ENCODE measurements at places on chromosomes 16 and 17. TPM values are rescaled to one million over a fixed set of nuclear protein-coding genes. Genes with fewer than 3 reads are reported as not detected.

ETV4 gene
- 0.71 TPM for total RNA-seq

ZNF469 gene
- 0.46 TPM for total RNA-seq

TMC5 gene
- total RNA-seq = not detected

UMOD gene
- not detected for total RNA-seq

SRL gene
- not detected for total RNA-seq

GAS7 gene
- not detected for total RNA-seq

LDAF1 gene
- 6.8 TPM for total RNA-seq

ADGRG3 gene
- total RNA-seq = not detected

MPP3 gene
- total RNA-seq = not detected

RNF157 gene
- total RNA-seq = 107 TPM

ABCA6 gene
- 0.32 TPM for total RNA-seq

DRC3 gene
- total RNA-seq = not detected

TRIM65 gene
- total RNA-seq = 32.7 TPM

DHX58 gene
- total RNA-seq = 80.6 TPM

VAT1L gene
- not detected for total RNA-seq

SPATA22 gene
- total RNA-seq = 0.20 TPM

CA5A gene
- total RNA-seq = not detected

IST1 gene
- 184 TPM for total RNA-seq

ALOX15 gene
- not detected for total RNA-seq

SOX8 gene
- 0.17 TPM for total RNA-seq

KRTAP4-4 gene
- total RNA-seq = not detected

PROCA1 gene
- total RNA-seq = 7.1 TPM

KCNG4 gene
- total RNA-seq = not detected

C17orf50 gene
- total RNA-seq = not detected

THRA gene
- 1.8 TPM for total RNA-seq

GJC1 gene
- 1.3 TPM for total RNA-seq

KRT33B gene
- not detected for total RNA-seq

ATP2A3 gene
- total RNA-seq = 274 TPM

ITGAE gene
- total RNA-seq = 45.7 TPM

VTN gene
- total RNA-seq = 0.12 TPM

MARVELD3 gene
- total RNA-seq = not detected

RCVRN gene
- not detected for total RNA-seq

GID4 gene
- total RNA-seq = 9.3 TPM

TBC1D3K gene
- not detected for total RNA-seq

ZACN gene
- total RNA-seq = not detected

WWP2 gene
- 76.6 TPM for total RNA-seq

KRTAP4-1 gene
- not detected for total RNA-seq

LUC7L gene
- total RNA-seq = 61.5 TPM

EIF4A3 gene
- total RNA-seq = 121 TPM

ACAP1 gene
- 701 TPM for total RNA-seq

HASPIN gene
- total RNA-seq = 26.9 TPM

PSME3 gene
- total RNA-seq = 146 TPM

JUP gene
- 0.20 TPM for total RNA-seq

TP53TG3B gene
- not detected for total RNA-seq

HSD3B7 gene
- total RNA-seq = 10.6 TPM

CSH1 gene
- total RNA-seq = not detected

ACSM3 gene
- total RNA-seq = 0.78 TPM

TEX19 gene
- 0.10 TPM for total RNA-seq

FLCN gene
- 73.2 TPM for total RNA-seq

KREMEN2 gene
- not detected for total RNA-seq
